CD14-positive monocyte (primary cell): ENCODE measurements at places on chromosomes 2 and 18. TPM values are rescaled to one million over a fixed set of nuclear protein-coding genes. Genes with fewer than 3 reads are reported as not detected.
A peak's percentile ranks its signal among the peaks of the same experiment; 100 is the strongest.

MOGAT1 gene
- not detected for polyA plus RNA-seq

SLC20A1 gene
- 36.3 TPM for polyA plus RNA-seq

ANKRD53 gene
- not detected for polyA plus RNA-seq

DNA sequence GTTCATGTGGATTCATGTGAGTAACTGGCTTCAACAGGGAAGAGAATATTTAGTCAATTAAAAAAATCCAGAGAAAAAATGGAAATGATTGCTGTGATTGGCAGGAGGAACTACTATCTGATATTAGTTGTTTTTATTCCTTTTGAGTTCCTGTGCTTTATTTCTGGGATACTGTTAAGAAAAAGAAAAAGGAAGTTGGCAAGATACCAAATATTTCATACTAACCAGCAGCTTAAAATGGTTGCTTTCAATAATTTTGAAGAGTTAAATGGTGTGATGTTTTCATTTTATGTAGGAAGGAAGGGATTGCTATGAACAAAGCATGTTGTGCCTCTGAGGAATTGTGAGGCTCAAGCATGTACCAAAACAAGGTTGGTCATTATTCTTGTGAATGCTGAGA, 8.1 kb upstream of the MTX2 start:
- H3K27ac ChIP-seq = no peak overlapping the region
- no peak for DNase-seq
- H3K4me1 ChIP-seq = no peaks in the 10 kb centered on the region

DNA sequence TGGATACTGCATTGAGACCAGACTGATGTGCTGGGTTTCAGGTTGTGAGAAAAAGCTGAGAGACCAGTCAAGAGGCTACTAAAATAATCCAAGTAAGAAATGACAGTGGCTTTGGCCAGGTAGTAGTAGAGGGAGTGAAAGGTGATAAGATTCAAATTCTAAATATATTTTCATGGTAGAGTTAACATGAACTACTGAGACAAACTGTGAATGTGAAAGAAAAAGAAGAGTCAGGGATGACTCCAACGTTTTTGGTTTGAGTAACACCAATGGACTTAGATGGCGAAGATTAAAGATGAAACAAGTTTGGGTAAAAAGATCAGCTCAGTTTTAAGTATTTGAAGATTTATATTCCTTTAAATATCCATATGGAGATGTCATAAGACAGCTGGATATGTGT, 209.4 kb downstream of the ZEB2 start:
- DNase-seq = no peak
- H3K36me3 ChIP-seq = no peaks in the 10 kb centered on the region
- no peaks in the 10 kb centered on the region for H3K4me1 ChIP-seq
- no peak overlapping the region for H3K27ac ChIP-seq
- no peaks in the 10 kb centered on the region for H3K27me3 ChIP-seq
- H3K4me3 ChIP-seq = no peak overlapping the region

DNA sequence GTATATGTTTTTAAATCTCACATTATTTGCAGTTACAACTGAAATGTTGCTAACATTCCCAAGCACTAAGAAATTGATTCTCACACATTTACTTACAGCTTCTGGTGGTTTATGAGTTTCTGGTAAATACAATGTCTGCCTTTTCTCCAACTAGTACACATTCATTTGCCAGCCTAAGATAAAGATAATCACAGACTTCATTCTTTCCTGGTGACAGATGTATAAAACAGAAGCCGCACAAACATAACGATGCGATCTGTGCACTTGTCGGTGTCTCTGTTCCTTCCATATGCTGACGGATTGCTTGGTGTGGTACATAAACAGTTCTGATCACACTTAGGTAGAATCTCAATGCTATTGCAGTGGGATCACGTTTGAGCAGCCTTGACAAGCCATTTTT, 100.4 kb upstream of the DDX18 start:
- DNase-seq = no peak
- H3K4me1 ChIP-seq = no peaks in the 10 kb centered on the region
- no peaks in the 10 kb centered on the region for H3K36me3 ChIP-seq
- H3K4me3 ChIP-seq = no peak overlapping the region

DNA sequence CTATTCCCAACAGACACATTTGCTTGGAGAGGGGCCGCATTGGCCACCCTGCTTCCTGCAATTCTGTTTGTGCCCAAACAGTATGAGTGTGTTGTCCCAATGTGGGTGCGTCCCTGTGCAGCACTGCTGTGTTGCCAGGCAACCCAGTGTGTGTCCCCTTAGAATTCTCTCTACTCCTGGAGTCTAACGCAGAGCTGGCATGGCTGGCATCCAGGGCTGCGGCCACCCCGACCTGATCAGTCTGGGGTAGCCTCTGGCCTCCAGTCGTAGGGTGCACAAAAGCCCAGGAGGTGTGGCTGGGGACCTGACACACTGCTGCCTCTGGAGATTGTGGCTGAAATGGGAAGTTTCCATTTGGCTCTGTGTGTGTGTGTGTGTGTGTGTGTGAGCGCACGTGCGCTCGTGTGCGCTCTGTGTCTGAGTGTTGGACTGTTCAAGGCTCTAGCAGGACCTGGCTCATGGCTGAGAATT, 48.0 kb downstream of the TEX44 start:
- DNase-seq = peak; percentile 52
- H3K27me3 ChIP-seq = no peaks in the 10 kb centered on the region
- H3K4me1 ChIP-seq = peaks cover 20% of the 10 kb centered on the region
- H3K27ac ChIP-seq = no peak overlapping the region

DNA sequence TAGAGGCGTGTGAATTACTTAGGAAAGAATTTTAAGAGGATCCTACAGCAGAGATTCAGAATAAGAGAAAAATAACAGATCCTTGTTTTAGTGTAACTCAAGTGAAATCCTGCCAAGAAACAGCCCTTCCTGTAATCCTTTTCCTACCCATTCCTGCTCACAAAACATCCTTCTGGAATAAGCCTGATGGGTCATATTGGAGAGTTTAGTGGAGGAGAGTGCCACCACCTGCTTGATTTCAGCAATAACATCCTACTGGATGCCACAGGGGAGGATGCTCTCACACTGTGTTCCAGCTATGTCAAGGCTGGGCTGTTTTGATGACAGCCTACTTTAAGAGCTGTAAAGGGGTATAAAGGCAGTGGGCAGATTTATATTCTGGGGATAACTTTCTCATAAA, 54.8 kb upstream of the CCDC178 start:
- H3K27ac ChIP-seq = no peak overlapping the region
- no peak overlapping the region for H3K4me3 ChIP-seq
- H3K4me1 ChIP-seq = no peaks in the 10 kb centered on the region
- no peaks in the 10 kb centered on the region for H3K36me3 ChIP-seq
- H3K27me3 ChIP-seq = no peaks in the 10 kb centered on the region

FBXO48 gene
- polyA plus RNA-seq = 0.31 TPM

GRCh38 chr2:169716238-169716886, 17.3 kb upstream of the KLHL23 start:
- no peaks in the 10 kb centered on the region for H3K27me3 ChIP-seq
- no peak overlapping the region for H3K4me3 ChIP-seq
- H3K27ac ChIP-seq = no peak overlapping the region
- no peak for DNase-seq

TOGARAM2 gene
- polyA plus RNA-seq = 3.5 and 5.5 TPM in 2 replicates

UBR3 gene
- polyA plus RNA-seq = 3.5 and 10.7 TPM in 2 replicates

RBMS1 gene
- polyA plus RNA-seq = 89.4 TPM

MYCN gene
- not detected for polyA plus RNA-seq

DNA sequence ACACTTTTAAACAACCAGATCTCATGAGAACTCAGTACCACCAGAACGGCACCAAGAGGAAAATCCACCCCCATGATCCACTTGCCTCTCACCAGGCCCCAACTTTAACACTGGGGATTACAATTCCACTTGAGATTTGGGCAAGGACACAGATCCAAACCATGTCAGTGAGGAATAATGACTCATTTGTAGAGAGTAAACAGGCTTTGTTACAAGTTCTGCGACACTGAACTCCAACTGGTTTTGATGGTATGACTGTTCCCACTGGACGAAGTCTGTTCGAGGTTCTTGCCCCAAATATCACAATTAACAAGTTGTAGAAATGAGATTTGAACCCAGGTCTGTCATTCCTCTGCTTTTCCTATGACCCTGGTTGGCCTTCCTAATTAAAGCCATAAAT, 718.1 kb upstream of the ID2 start:
- no peak overlapping the region for H3K27ac ChIP-seq
- H3K4me3 ChIP-seq = no peak overlapping the region
- DNase-seq = no peak
- H3K4me1 ChIP-seq = no peaks in the 10 kb centered on the region
- no peaks in the 10 kb centered on the region for H3K36me3 ChIP-seq

GRCh38 chr2:120999377-121000097, 263.9 kb downstream of the GLI2 start:
- no peaks in the 10 kb centered on the region for H3K36me3 ChIP-seq
- no peak for DNase-seq
- no peak overlapping the region for H3K4me3 ChIP-seq
- H3K27me3 ChIP-seq = no peaks in the 10 kb centered on the region

GRCh38 chr18:79961527-79962291, 2.7 kb upstream of the HSBP1L1 start:
- peaks cover 21% of the 10 kb centered on the region for H3K4me1 ChIP-seq
- H3K27me3 ChIP-seq = no peaks in the 10 kb centered on the region
- no peak overlapping the region for H3K4me3 ChIP-seq
- DNase-seq = no peak
- no peaks in the 10 kb centered on the region for H3K36me3 ChIP-seq

RAB6C gene
- polyA plus RNA-seq = not detected

RAB11FIP5 gene
- polyA plus RNA-seq = 0.57 TPM

CCBE1 gene
- not detected for polyA plus RNA-seq

- no peak for DNase-seq
- peaks cover 3% of the 10 kb centered on the region for H3K4me1 ChIP-seq
- no peak overlapping the region for H3K27ac ChIP-seq
- H3K27me3 ChIP-seq = peaks cover 4% of the 10 kb centered on the region
These were observed 61.0 kb upstream of the EPAS1 start for GRCh38 chr2:46236006-46236875.

GRCh38 chr2:148932536-148932935, 57.5 kb downstream of the KIF5C start:
- H3K4me3 ChIP-seq = no peak overlapping the region
- H3K27ac ChIP-seq = no peak overlapping the region
- H3K36me3 ChIP-seq = no peaks in the 10 kb centered on the region
- no peak for DNase-seq

TSPYL6 gene
- polyA plus RNA-seq = not detected

ANKRD62 gene
- not detected for polyA plus RNA-seq

LCT gene
- polyA plus RNA-seq = not detected in 2 replicates

GRCh38 chr18:80004600-80005342, 16.4 kb upstream of the TXNL4A start:
- H3K27ac ChIP-seq = no peak overlapping the region
- H3K4me3 ChIP-seq = no peak overlapping the region
- no peaks in the 10 kb centered on the region for H3K4me1 ChIP-seq
- H3K36me3 ChIP-seq = no peaks in the 10 kb centered on the region

ASXL3 gene
- polyA plus RNA-seq = not detected

- H3K4me3 ChIP-seq = no peak overlapping the region
- no peaks in the 10 kb centered on the region for H3K36me3 ChIP-seq
- no peak overlapping the region for H3K27ac ChIP-seq
These were observed 62.6 kb upstream of the STK17B start for GRCh38 chr2:196233805-196234475.

- H3K27ac ChIP-seq = no peak overlapping the region
- no peaks in the 10 kb centered on the region for H3K4me1 ChIP-seq
- no peaks in the 10 kb centered on the region for H3K36me3 ChIP-seq
- DNase-seq = no peak
- no peak overlapping the region for H3K4me3 ChIP-seq
- no peaks in the 10 kb centered on the region for H3K27me3 ChIP-seq
These were observed 91.1 kb upstream of the SKOR2 start for GRCh38 chr18:47342566-47342965.

MSGN1 gene
- not detected for polyA plus RNA-seq

DNA sequence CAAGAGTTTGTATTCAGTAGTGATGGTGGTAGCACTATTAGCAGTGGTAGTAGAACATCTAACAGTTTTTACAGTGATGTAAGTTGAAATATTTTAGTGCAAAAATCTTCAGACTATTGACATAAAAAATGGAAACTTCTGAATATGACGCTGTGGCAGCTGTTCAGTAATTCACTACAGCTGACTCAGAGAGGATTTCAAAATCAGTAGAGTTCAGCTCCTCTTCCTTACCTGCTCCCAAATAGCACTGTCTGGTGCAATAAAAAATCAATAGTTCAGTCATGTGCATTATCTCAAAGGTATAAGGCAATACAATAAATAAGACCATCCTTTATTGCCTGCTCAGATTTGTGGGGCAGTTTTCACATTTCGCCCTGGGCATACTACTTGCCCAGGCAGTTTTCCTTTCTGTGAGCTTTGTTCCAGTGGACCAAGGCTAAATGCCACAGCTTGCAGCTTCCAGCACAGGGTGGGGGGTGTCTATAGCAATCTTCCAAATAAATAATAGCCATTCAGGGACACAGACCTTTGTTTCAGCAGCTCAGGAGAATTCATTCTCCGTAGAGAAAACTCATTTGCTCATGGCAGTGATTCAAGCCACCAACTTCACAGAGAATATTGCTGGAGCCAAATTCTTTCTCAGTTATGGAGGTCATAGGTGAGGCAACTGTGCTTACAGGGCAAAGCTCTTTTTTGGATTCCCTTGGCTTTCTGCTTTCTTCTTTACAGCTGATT, 33.9 kb upstream of the GORASP2 start:
- no peak overlapping the region for H3K4me3 ChIP-seq
- no peak for DNase-seq
- H3K36me3 ChIP-seq = no peaks in the 10 kb centered on the region

DNA sequence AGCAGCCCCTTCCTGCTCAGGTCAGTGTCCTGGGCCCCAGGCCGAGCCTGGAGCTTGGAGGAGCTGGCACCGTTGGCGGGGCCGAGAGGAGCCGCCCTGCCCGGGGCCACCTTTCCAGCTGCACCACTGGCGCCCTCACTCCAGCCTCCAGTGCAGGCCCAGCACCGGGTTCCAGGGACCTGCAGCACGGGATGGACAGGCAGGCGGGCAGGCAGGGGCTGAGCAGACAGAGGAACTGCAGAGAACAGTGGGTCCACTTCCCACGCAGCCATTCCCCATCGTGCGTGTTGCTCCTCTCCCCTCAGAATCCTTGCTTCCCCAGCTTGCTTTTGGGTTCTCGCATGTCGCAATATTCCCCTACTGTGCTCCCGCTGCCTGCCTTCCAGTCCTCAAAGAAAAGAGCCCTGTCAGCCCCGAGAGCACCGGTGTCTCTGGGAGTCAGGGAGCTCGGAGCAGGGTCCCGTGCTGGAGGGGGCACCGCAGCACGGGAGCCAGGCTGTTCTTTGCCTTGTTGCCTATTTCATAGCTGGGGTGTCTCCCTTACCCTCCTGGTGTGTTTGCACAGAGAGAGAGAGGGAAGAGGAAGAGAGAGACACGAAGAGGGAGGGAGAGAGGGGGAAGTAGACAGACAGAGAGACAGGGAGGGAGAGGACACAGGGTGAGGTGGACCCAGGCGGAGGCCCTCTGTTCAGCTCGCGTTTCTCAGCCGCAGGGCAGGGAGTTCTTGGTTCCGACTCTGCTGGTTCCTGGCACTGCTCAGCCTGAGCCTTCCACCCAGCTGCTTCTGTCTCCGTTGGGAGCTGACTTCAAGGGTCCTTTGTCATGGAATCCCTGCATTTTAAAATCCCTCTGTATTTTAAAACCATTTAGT, 126.0 kb downstream of the MBP start:
- peak; percentile 64 for DNase-seq
- H3K4me3 ChIP-seq = peak overlapping the region; percentile 75
- peaks cover 52% of the 10 kb centered on the region for H3K4me1 ChIP-seq
- peaks cover 32% of the 10 kb centered on the region for H3K36me3 ChIP-seq
- H3K27me3 ChIP-seq = no peaks in the 10 kb centered on the region

C2orf80 gene
- polyA plus RNA-seq = not detected

SNORC gene
- polyA plus RNA-seq = 0.61 and 1.4 TPM in 2 replicates

- H3K4me1 ChIP-seq = no peaks in the 10 kb centered on the region
- no peak overlapping the region for H3K4me3 ChIP-seq
- DNase-seq = no peak
- H3K27me3 ChIP-seq = no peaks in the 10 kb centered on the region
These were observed 56.3 kb downstream of the ASB1 start for GRCh38 chr2:238483021-238483420.

NRP2 gene
- 1.6 TPM for polyA plus RNA-seq
